ENCODE measurements at places on chromosomes 16 and 17.

GRCh38 chr16:9528511-9529079 lies 437.2 kb downstream of the HAPSTR1 start:
- no peak for DNase-seq

GRCh38 chr17:38562903-38563302 lies 42.8 kb downstream of the SRCIN1 start:
- DNase-seq = peak; percentile 93

DNA sequence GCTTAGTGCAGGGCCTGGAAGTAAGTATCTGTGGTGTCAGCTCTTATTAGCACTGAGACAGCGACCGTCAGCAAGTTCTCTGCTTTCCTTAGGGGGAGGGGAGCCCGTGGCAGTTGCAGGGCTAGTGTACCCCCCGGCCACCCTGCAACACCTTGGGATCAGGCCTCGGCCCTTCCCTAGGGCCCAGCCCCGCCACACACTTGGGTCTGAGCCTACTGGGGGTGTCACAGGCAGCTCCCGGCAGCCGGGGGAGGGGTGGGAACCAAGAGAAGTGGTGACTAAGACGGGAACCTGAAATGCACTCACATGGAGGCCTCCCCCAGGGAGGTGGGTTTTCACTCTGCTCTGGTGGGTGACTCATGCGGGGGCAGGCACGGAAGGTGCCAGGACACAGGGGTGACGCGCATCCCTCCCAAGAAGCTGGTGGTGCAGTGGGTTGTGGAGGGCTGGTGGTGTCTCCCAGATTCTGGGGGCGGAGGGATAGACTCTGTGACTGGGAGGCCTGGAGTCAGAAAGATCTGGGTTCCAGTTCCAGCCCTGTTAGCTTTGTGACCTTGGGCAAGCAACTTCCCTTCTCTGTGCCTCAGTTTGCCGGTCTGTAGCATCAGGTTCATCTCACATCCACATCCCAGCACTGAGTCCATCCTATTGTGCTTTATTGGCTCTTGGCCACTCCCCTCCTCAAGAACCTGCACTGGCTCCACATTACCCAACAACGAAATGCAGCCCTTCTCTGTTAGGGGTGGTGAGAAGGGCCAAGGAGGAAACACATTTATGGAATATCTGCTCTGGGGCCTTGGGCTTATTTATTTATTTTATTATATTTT lies 44.5 kb downstream of the LAT start:
- peak; percentile 68 for DNase-seq

- no peak for DNase-seq
Measured at GRCh38 chr16:50390371-50390771, 21.6 kb upstream of the BRD7 start.

GRCh38 chr17:12730931-12731521 lies 58.3 kb upstream of the ARHGAP44 start:
- DNase-seq = peak; percentile 50

All from H7 (cell line).